Stimulated activated CD4-positive, alpha-beta T cell treated with anti-CD3 and anti-CD28 coated beads, Interleukin-1b, Interleukin-23, amount 100 ng/mL, for 4 hours (primary cell): ENCODE measurements at places on chromosomes 5 and 9.

GRCh38 chr5:123093111-123093600, 4.1 kb downstream of the PRDM6 start:
- no peak for DNase-seq

DNA sequence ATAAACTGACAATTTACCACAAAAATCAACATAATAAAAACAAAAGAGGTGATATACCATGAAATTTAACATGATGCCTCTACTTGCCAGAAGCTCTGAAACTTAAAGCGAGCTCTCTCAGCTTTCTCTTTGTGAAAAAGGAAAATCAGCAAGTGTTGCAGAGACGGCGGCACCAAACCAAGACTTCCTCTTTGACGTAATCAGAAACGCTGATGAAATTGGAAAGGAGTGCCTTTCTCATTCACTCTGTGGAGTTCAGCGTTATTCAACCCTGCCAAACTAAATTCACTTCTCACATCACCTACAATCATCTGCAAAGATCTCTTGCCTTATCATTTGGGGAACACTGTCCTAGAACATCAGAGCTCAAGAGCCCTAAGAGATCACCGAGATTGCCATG, 32.2 kb downstream of the ANXA6 start:
- DNase-seq, result no peak

- DNase-seq, result no peak
Measured at GRCh38 chr9:3516667-3517330, 9.0 kb downstream of the RFX3 start.

DNA sequence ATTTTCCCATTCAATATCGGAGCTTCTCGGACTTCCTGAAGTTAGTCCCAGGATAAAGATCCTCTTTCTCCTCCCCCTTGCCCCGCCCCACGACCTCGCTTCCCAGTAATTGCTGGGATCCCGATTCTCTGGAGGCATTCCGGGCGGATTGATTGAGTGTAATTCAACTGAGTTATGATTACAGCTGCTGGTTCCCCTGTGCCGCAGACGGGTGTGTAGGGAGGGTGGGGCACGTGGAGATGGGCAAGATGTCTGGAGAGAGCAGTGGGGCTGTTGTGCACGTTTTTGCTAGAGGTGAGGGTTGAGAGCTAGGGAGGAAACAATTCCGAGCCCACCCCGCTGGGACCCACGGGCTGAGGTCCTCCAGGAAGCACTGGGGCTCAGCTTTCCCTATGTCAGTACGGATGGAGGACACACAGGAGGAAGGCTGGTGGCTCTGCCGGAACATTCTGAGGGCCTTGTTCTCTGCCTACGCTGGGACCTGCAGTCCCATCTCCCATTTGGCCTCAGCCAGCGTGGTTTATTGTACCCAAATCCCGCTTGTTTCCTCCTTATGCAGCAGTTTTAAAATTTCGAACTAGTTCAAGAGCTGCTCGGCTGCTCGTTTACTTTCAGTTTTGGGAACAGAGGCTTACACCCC, 2.4 kb upstream of the DMRT2 start:
- no peak for DNase-seq

GRCh38 chr9:133470988-133471387, 7.9 kb downstream of the SLC2A6 start:
- no peak for DNase-seq

DNA sequence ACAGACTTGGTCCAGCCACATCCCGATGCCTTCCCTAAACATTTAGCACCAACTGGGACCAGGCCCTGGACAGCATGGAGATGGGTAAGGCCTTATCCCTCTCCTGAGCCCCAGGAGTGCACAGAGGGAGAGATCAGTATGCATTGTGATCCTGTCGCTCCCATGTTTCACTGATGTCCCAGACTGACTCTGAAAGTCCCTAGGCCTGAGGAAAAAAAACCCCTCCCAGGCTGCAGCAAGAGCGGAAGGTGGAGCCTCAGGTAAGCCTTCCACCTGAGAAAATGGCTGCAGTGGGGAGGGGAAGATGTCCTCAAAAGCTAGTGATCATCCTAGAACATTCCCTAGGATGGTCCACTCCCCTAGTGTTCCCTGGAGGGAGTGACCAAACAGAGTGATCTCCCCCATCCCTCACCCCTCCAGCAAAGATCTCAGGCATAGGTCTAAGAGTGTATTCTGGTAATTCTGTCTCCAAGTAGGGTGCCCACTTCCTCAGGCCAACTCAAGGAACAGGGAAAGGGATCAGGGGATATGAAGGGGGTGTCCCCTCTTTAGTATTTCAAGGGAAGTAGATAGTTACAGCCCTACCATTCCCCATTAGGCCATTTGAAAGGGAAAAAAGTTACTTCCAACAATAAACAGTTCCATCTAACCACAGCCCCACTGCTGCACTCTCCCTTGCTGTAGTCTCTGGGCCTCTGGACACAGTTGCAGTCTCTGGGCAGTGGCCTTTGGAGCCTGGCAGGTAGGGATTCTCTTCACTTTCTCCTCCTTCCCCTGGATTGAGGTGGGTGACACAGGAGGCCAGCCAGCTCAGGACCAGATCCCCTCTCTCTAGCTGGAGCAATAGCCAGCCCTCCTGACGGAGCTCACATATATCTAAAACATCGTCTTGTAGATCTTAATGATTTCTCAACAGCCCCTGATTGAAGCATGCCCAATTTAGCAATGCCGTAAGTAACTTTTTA, 6.8 kb upstream of the CXXC5 start:
- no peak for DNase-seq

DNA sequence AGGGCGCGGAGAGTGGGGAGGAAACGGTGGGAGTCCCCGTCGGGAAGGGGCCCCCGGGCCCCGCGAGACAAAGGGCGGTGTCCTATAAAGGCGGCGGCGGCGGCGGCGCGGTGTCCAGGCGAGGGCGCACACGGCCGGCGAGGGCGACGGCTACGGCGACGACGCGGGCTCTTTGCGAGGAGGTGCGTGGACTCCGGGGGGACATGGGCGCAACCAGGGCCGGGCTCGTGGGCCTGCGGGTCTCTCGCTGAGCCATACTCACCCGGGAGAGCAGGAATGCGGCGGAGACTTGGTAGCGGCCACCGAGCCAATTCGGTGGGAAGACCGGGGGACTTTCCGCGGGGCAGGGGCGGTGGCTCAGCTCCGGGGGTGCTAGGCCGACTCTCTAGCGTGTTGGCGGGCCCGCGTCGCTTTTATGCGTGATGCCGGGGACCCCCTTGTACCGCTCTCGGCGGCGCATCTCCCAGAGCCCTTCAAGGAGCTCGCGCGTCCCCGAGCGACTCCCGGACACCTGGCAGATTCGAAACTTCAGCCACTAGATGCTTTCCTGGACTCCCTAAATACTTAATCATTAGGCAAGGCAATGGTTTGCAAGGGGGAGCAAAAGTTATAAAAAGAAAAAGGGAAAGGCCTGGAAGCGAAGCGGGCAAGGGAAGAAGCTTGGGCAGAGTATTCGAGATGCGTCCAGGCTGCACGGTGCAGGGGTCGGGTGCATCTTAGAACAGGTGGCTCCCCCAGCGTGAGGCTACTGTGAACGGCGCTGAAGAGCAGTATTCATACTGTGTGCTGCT, 5.9 kb upstream of the TAL2 start:
- peak; percentile 6 for DNase-seq

- DNase-seq, result no peak
Measured at GRCh38 chr5:75461679-75462078, 49.8 kb downstream of the CERT1 start.

- DNase-seq, result no peak
Measured at GRCh38 chr5:140246378-140247122, 56.4 kb downstream of the PFDN1 start.

DNA sequence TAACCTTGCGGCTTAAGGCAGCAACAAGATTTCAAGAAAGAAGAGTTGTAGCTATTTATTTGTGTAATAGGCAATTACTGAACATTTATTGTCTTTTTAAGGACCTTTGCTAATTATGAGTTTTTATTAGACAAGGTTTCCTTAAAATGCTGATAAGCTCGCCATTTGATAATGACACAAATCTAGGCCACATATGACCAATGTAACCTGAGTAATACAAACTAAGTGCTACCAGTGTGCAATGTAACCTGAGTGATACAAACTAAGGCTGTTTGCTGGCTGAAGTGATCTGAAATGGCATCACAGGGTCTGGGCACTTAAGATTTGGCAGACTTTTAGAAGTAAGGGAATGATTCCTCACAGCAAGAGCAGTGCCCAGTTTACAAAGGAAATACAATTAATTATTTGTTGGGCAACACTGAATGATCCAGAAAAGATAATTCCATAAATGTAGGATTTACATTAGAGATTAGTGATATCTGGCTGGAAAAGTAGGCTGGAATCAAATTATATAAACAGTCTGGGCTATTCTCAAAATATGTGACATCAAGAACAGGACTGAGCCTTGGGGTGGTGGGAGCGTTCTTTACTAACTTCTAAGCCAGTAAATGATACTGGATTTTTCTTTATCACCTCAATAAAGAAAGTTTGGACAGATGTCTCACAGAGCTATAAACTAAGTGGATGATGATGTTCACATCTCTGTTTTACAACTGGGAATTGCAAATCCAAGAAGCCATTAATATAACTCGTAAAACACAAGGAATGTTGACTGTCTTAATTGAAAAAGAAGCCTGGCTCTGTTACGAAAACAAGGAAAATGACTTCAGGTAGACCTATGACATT, 54.8 kb downstream of the MRPS27 start:
- no peak for DNase-seq

DNA sequence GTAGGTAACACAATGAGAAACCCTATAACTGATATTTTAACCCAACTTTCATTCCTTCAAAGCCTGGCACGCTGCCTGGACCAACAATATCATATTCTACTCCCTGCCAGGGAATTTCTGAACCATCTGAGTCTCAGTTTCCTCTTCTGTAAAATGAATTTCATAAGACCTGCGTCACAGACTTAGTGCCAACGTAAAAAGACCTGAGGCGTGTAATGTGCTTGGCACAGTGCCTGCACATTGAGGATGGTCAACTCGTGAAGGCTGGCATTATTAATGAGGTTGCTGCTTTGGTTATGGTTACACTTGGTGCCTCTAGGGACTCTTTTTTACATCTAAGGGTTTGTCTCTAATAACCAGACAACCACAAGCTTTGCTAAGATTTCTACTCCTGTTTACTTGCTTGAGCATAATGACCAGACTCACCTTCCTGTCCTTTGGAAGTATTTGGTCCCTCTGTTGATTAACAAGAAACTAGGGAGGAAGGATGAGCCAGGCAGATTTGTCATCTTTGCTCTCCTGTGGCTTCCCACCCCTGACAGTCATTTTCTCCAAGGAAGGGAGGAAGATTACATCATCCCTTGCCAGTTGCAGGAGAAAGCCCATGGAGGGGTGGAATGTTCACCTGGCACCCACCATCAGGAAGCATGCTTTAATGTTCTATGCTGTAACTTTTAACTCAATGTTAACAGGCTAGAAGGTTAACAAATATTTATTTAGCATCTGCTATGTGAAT, 79.0 kb downstream of the PAPPA start:
- DNase-seq, result no peak

- no peak for DNase-seq
Measured at GRCh38 chr5:121731377-121731776, 120.3 kb upstream of the FTMT start.

DNA sequence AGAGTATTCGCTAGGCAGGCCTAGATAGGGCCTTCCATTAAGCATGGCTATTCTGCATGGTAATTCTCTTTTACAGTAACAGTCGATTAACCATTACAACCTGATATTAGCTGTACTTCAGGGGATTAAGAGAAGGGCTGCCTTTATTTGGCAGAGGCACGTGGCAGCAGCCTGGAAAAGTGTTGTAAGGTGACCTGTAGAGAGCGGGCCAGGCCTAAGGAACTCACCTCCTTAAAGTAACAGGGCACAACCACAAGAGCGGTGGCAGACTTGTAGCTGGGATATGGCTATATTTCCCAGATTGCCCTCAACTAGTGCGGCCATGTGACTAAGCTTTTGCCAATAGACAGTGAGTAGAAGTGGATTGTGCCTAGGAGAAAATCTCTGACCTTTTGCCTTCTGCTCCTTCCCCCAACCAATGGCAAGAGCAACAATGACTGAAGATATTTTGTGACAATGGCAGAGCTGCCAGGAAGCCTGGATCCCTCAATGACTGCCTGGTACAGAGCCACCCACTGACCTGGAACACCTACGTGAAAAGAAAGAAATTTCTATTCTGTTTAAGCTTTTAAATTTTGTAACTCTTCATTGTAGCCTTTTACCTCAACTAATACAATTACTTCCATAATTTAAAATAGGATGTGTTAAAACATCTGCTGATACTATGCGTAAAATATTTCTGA, 18.9 kb upstream of the ANKRD34B start:
- DNase-seq, result no peak

GRCh38 chr5:80187421-80188090, 68.3 kb downstream of the SERINC5 start:
- DNase-seq, result no peak

DNA sequence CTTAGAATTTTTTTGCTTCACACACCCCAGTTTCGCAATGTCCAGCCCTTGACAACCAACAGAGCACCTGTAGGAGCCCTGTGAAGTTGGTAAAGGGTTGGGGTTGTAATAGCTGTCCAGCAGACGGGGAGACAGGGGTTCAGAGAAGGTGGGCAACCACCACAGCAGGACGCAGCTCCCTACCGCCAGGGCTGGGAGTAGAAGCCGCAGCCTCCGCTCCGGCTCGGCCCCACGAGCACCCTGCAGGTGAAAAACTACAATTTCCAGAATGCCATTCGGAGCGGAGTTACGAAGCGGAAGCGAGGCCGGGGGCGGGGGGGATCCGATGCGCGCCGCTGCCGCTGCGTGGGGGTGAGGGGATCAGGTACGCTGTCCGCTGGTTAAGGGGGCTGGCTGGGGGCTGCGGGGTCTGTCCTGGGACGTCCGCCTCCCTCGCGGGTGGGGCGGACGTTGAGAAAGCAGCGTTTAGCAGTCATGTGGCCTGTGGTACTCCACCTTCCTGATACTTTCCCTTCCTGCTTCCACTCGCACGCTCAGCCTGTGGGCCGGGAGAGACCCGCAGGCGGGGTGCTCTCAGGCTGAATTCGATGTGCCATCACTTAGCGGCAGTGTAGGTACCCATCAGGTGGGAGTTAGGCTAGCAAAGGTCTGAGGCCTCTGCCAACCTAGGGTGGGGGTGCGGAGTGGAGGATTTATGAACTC, at the start of gene TRMT10B:
TRMT10B (plus strand) TSS at position 317 of the 702 bp plus-strand sequence. CDS start 8,127 bp downstream, outside the sequence.
- peak; percentile 67 for DNase-seq

DNA sequence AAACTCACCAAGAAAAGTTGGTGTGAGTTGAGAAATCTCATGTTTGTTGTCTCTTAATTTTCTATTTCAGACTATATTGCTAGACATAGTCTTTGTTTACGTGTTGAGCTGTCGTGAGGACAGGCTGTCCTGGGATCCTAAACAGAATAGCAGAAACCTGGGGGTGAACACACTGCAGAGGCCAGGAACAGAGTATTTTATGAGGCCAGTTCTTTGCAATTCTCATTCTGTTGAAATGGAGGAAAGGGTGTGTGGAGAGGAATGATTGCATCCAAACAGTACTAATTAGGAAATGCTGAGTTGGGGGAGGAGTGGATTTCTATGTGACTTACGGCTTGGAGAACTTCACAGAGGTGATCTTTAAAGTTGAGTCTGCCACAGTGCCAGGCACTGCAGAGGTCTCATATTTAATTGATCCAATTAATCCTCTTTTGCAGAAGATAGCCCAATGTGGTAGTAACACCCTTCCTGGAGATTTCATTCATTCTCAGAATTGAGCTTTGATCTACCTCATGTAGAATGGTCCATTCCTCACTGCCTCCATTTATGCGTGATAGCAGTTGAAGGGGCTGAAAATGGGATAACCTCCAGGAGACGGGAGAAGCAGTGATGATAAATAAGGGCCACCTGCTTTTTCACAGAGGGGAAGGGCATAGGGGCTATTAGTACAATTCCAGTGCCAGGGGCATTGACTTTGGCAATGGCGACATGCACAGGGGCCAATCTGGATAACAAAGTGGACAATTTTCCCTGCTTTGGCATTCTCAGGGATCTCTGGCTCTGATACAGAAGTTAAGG, 84.7 kb upstream of the TNFAIP8 start:
- no peak for DNase-seq
